Neuronal stem cell (in vitro differentiated cells): ENCODE measurements at places on chromosomes 13 and 19.
A peak's percentile ranks its signal among the peaks of the same experiment; 100 is the strongest.

DNA sequence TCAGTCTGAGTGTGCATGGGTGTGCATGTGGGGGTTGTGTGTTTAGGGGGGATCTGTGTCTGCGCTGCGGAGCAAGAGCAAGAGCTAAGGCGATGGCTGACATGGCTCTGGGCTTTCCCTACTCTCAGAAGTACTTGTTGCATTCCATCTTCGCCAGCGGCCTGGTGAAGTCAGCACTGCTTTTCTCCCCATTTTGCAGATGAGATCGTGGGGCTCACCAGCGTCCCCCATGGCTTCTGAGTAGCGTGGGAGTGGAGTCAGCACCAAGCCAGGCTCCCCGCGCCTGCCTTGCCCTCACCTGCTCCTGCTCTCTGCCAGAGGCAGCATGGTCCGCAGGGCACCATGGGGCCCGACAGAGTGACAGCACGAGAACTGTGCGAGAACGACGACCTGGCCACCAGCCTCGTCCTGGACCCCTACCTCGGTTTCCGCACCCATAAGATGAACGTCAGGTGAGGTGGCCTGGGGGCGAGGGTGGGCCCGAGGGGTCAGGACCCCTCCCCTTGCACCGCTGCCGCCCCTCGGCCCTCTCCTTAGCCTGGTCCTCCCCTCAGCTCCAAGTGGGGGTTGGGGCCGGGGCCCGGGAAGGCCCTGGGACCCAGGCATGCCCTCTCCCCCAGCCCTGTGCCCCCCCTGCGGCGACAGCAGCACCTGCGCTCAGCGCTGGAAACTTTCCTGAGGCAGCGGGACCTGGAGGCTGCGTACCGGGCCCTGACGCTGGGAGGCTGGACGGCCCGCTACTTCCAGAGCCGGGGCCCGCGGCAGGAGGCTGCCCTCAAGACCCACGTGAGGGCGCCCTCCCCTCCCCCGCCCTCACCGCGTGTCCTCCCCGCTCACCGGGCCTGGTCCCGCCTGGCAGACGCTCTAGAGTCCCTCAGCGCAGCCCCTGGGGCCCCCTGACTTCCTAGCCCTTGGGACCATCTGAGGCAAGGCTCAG lies 2.2 kb downstream of the KMT5C start:
- DNase-seq = no peak

DNA sequence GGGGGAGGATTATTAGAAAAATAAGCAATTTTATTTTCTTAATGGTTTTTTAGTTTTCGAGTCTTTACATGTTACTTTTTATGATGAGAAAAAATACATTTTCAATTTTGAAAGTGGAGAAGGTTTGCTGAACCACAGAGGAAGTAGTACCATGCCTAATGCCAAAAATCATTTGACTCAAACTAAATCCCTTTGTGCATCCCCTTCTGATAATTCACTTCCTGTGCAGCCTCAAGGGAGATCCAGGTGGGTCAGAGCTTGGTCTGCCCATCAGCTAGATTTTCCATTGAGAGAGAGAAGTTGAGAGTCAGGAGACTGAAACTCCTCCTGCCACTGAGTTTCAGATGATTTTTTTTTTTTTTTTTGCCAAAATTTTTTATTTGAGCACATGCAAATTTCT lies 571.7 kb downstream of the LIG4 start:
- DNase-seq = no peak

DNA sequence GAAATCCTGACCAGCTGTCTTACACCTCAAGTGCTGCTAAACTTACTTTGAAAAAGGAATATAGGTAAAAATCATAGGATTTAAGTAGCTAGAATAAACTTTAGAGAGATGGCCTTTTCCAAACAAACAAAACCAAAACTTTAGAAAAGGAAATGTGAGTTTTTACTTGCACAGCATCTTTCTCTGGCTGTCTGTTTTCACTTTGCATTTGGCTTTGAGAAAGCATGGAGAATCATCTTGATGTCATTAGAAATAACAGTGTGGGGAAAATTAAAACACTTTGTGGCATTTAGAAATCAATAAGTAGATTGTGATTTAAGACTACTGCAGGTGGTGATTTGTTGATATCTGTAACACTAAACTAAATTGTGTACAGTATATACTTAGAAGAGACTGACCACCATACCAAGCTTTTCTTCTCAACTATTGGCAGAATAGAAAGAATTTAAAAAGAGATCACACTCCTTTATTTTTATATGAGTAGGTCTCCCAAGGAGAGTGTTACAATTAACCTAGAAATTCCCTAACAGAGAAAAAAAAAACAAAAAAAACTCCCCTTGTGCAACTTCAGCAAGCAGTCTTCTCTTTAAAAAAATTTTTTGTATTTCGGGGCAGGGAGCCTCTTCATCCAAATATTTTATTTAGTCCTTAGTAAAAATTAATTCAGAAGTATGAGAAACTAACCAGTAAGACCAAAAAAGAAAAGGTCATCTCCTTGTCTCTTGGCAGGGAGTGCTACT lies 6.1 kb downstream of the WDFY2 start:
- no peak for DNase-seq

DNA sequence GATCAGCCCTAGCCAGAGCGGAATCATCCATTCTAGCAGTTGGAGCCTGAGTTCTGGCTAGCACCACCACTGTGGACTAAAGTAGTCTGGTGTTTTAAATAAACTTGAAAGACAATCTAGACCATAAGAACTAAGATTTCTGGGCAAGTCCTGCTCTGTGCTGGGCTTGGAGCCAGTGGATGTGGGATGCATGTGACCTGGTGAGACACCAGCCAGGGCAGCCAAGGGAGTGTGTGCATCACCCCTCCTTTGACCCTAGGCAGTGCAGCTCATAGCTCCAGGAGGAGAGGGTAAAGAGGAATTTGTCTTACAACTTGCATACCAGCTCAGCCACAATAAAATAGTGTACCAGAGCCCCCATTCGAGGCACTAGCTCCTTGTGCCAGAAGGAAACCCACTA lies 21.0 kb downstream of the ITGBL1 start:
- no peak for DNase-seq

DNA sequence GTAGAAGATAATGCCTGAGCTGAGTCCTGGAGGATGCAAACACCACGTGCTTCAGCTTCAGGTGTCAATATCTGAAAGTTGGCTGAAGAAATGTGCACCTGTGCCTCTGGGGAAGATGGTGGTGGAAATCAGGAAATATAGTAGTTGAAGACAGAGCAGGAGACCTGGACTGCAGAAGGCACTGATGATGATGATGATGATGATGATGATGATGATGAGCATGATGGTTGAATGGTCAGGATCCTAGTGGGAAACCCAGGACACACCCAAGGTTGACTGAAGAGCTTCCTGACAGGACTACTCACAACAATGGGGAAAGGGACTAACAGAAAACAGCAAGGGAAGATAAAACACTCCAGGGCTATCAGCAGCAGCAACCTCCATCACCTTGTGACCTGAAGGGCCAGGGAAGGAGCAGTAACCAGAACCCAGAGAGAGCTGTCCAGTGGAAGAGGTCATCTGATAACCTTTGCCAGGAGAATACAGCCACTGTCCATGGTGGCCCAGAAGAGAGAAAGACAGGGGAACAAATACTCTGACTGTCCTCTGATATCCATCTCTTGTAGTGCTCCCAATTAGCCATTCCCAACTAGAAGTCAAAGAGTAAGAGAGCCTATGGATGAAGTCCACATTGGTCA lies 170.3 kb downstream of the TSHZ3 start:
- no peak for DNase-seq

- no peak for DNase-seq
These were observed 826.7 kb downstream of the DIAPH3 start for GRCh38 chr13:59337070-59337469.

GRCh38 chr19:1481893-1482360 lies 2.9 kb upstream of the C19orf25 start:
- DNase-seq = no peak

- peak; percentile 17 for DNase-seq
These were observed 75.4 kb downstream of the PEG3 start for GRCh38 chr19:56765137-56765536.

DNA sequence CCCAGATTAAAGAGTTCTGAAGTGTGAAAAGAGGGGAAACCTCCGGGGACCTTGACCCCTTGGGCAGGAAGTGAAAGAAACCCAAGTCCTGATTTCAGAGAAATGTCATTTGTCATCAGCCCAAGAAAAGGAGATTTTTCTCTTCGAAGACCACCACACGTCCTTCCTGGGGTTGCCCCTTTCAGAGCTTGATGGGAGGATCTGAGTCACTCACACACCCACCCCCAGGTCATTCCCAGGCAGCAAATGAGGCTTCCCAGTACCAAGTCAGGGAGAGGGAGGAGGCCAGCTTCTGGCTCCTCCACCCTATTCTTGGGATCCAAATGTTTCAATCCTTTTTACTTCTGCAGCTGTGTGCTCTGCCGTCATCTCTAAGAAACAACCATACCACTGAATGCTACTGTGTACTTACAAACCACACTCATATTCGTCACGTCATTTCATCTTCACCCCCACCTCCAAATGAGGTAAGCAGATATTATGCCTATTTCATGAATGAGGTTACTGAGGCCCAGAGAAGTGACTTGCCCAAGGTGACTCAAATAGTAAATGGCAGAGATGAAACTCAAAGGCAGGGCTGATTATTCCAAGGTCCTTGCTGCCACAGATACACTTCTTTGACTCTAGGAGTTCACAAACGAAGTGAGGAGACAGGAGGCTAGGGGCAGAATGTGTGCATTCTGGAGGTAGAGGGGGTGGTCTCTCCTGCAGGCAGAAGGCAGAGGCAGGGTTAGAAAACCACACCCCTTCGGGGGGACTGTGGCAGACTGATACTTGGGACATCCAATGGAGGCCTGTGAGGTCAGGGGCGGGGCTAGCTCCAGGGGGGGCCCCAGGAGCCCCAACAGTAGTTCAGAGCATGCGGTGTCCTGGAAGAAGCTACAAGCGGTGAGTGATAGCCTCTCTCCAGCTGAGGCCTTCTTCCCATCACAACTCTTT lies 5.0 kb upstream of the KMT2B start:
- DNase-seq = no peak

DNA sequence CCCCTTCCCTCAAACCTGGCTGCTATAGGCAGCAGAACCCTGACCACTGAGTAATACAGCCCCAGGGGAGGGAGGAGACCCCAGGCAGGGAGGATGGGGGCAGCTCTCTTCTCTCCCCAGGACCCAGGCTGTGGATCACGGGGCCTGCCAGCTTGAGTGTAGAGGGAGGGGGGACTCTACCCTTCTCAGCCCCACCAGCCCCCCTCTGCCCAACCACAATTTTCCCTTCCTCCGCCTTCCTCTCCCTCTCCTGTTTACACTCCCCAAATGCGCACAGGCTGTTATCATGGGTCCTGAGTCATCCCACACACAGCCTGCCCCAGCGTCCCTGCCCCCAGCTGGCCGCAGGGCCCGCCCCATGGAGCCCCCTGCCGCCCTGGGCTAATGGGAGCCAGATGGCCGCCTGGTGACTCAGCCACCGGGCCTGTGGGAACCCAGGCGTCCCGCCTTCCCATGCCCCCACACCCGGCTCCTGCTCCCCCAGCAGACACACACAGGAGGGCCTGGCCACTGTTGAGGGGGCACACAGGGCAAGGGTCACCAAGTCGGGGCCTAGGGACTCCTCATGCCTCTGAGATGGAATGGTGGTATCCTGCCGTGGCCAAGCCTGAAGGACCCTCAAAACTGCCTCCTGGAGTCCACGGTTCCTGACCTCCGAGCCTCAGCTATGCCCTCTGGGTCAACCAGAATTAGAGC lies 13.6 kb downstream of the CCDC97 start:
- DNase-seq = no peak

DNA sequence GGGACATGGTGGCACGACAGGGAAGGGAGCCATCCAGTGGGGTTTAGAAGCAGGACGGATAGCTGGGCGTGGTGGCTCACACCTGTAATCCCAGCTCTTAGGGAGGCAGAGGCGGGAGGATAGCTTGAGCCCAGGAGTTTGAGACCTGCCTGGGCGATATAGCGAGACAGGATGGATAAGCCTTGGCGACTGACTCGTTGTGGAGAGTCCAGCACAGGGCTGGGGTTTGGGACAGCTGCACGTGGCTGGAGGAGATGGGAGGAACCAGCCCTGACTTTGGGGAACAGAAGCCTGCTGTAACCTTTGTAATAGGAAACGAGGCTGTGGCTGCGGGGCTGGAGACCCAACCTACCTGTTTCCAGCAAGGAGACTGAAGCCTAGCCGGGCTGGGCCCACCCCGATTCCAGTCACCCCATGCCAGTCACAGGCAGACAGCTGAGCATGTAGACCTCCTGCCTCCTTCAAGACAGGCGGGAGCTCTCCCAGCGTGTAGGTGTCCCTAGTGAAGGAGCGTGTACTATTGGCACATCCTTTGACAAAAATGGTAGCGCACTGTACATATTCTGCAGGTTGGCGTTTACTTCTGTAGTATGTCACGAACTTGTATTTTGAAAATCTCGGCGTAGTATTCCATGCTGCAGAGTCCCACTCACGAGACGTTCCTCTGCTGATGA lies 8.0 kb downstream of the LENG1 start:
- no peak for DNase-seq

DNA sequence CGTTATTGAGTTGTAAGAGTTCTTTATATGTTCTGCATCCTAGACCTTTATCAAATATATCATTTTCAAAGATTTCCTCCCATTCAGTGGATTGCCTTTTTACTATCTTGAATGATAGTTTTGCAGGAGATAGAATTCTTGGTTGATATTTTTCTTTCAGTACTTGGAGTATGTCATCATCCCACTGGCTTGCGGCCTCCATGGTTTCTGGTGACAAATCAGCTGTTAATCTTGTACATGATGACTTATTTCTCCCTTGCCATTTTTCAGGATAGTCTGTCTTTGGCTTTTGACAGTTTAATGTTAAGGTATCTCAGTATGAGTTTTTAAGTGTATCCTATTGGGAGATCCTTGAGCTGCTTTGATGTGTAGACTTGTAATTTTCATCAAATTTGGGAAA lies 8.5 kb downstream of the ZNF557 start:
- no peak for DNase-seq

GRCh38 chr19:38409631-38410133 lies 6.8 kb downstream of the FAM98C start:
- DNase-seq = no peak

DNA sequence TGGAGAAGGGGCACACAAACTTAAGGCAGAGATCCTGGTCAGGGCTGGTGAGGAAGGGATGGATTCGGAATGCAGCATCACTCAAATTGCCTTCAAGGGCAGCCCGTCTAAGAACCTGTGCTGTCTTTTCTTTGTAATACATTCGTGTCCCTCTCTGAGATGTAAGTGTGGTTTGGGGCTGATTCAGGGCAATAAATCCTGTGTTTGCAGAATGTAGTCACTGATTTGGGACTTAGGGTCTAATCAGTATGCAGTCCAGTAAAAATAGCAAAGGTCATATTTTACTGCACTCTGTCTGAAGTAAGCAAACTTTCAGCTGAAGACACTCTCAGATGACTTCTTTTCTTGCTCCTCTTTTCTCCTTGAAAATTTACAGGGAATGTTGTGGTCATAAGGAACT lies 93.8 kb upstream of the C1QTNF9B start:
- DNase-seq = no peak
